Mucosa of descending colon (tissue), 3 donors: ENCODE measurements at places on chromosomes 16 and 17. TPM values are rescaled to one million over a fixed set of nuclear protein-coding genes. Genes with fewer than 3 reads are reported as not detected.

Gene JMJD6
- 27.0 TPM for total RNA-seq

Gene PDILT
- not detected for total RNA-seq

Gene SPNS3
- 0.38 TPM for total RNA-seq

Gene UBFD1
- 28.5 TPM for total RNA-seq

Gene PRSS36
- 9.5 TPM for total RNA-seq

Gene PSMC3IP
- 3.1 TPM for total RNA-seq

Gene WFIKKN1
- 1.1 TPM for total RNA-seq

Gene BCO1
- 4.5 TPM for total RNA-seq

Gene BCAR1
- total RNA-seq = 134 TPM

Gene RNF157
- 17.5 TPM for total RNA-seq

Gene CLEC3A
- not detected for total RNA-seq

Gene TCAP
- total RNA-seq = 3.4 TPM

Gene MAPT
- total RNA-seq = 1.4 TPM
